ENCODE measurements at places on chromosomes 12 and 14.

DNA sequence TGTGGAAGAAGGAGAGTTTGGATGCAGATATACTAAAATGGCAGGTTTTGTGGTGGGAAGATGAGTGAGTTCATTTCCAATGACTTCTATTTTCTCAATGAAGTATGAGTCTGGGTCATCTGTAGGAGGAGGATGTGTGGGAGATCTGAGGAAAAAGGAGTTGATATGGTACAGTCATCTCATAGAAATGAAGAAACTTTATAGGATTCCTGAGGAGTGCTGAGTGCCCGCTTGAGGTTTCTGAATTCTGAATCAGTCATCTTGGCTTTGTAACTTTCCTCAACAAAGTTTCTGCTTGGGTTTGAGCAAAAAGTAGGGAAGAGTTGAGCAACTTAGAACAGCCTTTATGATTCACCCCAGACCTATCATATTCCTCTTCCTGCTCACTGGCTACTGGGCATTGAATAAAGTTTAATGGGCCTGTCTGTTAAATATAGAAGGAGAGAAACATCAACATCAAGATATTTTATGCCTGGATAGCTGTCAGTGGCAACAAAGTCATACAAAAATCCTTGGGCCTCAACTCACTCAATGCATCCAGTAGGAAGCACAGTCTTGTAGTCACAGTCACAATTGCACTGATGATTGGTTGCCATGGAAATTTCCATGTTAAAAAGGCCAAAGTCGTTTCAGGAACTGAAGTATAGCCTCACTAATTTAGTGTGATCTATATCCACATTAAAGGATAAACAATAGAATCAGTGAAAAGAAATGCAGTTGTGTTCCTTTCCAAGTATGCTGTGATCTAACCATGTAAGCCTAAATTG, 284.7 kb downstream of the DUSP6 start:
- no peak for DNase-seq

DNA sequence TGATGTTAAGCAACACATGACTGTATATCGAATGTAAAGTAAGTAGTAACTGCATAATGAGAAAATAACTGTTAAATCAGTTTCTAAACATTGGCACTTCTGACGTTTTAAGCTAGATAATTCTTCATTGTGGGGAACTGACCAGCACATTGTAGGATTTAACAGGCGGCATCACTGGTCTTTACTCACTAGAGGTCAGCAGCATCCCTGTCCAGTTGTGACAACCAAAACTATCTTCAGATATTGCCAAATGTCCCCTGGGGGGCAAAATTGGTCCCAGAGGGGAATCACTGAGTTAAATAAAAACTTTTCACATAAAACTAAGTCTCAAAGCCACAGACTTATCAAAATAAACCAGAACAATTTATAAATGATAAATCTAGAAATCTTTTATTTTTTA, 65.3 kb downstream of the BLTP3B start:
- no peak for DNase-seq

DNA sequence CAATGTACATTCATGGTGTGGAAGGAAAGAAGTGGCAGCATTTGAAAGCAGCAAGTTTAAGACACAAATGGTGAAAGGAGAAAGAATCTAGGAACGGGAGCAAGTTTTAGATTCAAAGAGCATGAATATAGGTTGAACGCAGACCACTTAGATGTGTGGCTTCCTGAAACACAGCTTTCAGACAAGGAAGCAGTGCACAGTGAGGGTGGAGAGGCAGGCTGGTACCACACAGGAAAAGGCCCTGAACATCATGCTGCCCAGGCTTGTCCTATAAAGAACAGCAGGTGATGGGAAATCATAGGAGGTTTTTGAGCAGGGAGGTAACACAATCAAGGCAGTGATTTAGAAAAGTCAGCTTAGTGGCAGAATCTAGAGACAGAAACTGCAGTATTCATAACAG, 35.6 kb downstream of the GNS start:
- DNase-seq, result no peak

DNA sequence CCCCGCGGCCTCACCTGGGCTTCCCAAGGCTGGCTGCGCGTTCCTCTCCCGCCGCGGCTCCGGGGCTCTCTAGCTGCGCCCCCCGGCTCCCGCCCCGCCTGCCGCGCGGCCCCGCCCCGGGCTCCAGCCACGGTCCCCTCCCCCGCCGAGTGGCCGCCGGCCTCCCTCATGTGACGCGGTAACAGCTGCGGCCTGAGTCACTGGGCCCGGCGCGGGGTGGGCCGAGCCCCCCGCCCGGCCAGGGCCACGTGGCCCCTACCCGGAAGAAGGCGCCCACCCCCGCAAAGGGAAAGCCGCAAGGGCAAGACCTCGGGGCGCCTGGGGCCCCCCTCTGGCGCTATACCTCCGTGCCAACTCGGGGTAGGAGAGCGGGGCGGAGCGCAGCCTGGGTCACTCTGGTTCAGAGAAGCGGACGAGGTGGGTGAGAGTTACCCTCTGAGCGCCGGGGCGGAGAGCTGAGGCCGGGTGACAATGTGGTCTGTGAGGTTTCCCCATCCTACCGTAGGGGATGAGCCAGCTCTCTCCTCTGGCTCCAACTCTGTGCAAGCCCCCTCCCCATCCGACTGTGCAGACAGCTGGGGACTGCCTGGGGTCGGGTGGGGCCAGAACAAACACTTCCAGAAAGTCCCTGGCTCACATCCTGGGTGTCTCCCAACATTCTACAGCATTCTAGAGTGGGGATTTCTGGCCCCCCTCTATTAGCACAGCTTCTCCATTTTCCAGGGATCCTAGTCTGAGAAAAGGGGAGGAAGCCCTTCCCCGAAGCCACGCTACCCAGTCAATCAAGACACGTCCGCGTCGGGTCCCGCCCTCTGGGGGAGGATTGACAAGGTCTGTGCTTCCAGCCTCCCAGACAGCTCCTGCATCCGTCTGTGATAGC, at the start of gene CD63:
TSS of gene CD63 (minus strand) at position 71 of the 880 bp plus-strand sequence. CDS start 668 bp downstream, outside the sequence.
- DNase-seq, result peak; percentile 97

GRCh38 chr12:122523280-122523679, 3.5 kb downstream of the RSRC2 start:
- no peak for DNase-seq

- DNase-seq, result peak; percentile 87
Measured at GRCh38 chr14:105090493-105091053, 25.3 kb upstream of the GPR132 start.

DNA sequence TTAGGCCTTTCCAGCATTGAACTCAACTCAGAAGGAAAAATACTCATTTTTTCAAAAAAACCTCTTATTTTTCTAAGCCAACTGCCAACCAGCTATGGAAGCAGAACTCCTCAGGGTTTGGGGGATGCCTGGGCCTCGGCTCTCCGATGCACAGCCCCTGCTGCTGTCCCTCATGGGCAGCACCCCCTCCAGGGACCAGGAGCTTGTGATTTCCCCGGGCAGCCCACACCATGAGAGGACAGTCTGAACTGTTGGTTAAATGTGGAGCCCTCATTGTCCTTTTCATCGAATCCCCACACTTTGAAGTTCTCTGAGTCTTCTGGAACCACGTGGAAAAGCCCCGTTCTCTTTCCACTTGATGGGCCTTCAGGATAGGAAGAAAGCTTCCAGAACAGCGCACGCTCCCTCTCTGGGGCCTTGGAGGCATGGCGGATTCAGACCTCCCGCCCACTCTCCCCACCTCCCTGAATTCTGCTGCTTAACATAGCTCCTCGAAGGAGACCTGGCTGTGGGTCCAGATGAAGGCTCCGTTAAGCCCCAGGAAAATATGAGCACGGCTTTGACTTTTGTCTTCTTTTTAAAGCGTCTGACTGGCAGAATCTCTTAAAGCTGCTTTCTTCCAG, 156.6 kb downstream of the CALM1 start:
- DNase-seq, result no peak
